ENCODE measurements at places on chromosomes 1 and 21.

- DNase-seq = no peak
Measured at GRCh38 chr1:17603091-17603841, 63.8 kb downstream of the ARHGEF10L start.

DNA sequence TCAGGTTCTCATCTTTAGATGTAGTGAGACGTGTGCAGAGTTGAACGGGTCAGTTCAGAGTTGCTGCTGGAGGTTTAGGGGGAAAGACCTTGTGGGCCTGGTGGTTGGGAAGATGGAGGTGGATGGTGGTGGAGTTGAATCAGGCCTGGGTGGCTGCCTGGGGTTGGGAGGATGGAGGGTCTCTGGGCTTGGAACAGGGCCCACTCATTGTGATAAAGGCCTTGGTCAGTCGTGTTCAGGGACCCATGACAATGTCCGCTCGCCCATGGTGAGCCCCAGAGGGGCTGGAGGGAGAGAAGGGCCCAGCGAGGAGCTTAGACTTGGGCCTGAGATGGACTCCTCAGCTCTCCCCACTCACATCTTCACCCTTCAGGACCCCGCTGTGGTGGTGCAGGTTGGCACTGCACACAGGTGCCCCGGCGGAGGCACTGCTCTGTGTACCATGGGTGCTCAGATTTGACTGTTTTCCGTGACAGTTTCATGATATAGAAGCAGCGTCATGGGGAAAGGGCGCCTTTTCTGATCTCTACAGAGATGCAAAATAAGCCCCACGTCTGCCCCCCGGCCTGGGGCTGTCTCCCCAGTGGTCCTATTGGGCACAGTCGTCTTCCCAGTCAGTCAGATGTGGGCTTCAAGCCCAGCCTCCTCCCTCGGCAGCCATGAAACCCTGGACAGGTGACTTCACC, 39.2 kb downstream of the DISP3 start:
- no peak for DNase-seq

DNA sequence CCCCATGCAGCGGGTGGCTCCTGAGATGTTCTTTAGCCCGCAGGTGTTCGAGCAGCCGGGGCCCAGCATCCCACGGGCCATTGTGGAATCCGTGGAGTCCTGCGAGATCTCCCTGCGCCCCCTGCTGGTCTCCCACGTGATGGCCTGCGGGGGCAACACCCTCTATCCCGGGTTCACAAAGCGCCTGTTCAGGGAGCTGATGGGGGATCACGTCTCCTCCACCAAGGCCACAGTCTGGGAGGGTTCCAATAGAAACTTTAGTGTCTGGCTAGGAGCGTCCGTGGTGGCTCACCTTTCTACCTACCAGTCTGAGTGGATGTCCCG, 71.0 kb downstream of the ACTL8 start:
- no peak for DNase-seq

GRCh38 chr1:22884806-22885530, 87.7 kb downstream of the LACTBL1 start:
- no peak for DNase-seq

DNA sequence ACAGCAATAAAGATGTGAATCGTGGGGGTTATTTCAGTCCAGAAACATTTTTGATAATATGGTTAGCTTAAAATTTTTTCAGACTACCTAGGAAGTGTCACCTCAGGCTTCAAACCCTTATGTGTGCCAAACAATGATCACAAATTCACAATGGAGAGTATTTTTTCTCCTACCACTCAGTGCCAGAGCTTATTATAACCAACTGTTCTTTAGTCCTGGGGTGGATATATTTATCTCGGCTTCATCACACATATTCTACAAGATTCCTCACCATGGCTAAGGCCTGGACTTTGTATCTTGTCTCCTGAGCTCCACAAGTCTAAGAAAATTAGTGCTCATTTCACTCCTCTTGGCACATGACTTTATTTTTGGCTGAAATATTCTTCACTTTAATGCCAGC, 629.1 kb downstream of the RWDD3 start:
- DNase-seq = no peak

- no peak for DNase-seq
Measured at GRCh38 chr1:173050865-173051264, at the start of gene TNFSF18. TNFSF18 (minus strand) TSS chr1:173050941; CDS start chr1:173050896, 45 bp downstream.

DNA sequence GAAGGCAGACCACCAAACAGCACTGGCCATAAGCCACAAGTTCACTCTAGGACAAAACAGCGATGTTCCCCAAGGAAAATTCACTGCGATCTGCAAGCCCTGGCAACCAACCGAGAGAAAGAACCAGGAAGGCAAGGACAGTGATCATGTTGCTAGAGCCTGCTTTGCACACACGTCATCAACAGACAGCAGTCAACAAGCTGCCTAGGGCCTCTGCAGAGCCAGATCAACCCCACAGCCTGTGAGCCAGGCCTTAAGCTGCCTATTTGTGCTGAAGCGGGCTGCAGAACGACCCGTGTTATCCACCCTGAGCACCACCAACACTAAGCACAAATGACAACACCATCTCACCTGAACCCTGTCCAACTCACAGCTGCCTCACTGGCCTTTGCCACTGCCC, 6.2 kb upstream of the YRDC start:
- DNase-seq = no peak

- no peak for DNase-seq
Measured at GRCh38 chr1:40872276-40872675, 10.1 kb upstream of the CITED4 start.

DNA sequence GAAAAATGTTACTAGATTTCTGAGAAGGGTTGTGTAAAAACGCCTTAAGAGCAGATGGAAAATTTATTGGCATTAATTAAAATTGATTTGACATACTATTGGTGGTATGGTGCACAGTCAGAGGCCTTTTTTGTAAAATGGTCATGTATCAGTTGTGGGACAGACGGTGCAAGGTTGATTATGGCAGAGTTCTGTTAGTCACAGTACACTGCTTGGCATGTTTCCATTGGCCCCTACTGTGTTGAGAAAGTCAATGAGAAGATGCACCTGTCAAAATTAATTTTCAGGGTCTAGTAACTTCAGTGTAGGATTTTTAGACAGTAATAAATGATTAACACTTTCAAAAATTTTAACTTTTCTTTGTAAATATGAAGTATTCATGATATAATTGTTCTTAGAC, 4.4 kb downstream of the B3GALT2 start:
- DNase-seq = no peak

DNA sequence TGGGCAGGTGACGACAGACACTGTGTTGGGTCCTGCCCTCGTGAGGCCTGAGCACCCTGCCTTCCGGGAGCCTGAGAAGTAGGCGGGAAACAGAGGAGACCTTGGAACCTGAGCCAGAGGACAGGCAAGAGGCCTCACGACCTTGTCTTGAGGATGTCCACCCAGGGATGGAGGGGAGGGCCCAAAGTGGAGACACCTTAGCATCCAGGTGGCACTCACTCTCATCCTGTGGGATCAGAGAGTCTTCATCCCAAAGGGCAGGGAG, 347.2 kb downstream of the NPHP4 start:
- no peak for DNase-seq

DNA sequence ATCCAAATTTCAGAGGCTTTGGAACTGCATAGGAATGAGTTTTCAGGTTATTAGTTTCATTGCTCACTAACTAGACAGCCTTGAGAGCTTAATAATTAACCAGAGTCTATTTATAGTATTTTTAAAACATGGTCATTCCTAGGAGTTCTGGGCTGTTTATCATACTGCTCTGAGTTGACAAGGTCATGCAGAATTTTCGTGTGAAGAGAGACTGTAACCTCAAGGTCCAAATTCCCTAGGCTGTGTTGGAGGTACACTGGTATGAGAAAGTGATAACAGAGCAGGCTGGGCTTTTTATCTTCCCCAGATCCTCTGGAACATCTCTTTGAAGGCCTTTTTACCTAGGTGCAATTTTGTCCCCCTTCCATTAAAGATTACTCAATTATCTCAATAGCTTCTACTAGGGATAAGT, 736.3 kb downstream of the LTN1 start:
- no peak for DNase-seq

- DNase-seq = no peak
Measured at GRCh38 chr1:219973213-219973612, 44.9 kb upstream of the SLC30A10 start.

DNA sequence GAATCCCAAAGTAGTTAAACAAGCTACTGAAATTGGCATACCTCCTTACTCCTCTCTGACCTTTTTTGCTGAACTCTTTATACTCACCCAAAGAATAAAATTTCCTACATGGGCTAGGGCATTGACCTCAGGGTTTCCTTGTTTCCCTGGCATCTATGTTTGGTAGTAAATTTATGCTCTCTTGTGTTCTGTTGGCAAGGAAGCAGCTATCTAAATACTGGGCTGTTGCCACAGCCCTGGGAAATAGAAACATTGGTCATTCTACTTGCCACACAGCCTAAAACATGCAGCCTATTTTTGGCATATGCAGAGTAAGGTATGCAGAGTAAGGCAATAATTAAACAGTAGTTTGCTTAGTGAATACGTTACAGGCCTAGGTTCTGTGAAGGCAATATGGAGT, 351.4 kb downstream of the HLX start:
- no peak for DNase-seq

DNA sequence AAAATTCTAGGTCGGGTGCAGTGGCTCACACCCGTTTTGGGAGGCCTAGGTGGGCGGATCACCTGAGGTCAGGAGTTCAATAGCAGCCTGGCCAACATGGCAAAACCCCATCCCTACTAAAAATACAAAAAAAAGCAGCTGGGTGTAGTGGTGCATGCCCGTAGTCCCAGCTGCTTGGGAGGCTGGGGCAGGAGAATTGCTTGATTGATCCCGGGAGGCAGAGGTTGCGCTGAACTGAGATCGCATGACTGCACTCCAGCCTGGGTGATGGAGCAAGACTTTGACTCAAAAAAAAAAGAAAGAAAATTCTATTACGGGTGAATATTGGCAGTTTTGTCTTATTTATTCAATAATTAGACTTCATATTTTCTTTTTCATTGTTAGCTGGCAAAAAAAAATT, 62.1 kb downstream of the SNX7 start:
- DNase-seq = no peak

DNA sequence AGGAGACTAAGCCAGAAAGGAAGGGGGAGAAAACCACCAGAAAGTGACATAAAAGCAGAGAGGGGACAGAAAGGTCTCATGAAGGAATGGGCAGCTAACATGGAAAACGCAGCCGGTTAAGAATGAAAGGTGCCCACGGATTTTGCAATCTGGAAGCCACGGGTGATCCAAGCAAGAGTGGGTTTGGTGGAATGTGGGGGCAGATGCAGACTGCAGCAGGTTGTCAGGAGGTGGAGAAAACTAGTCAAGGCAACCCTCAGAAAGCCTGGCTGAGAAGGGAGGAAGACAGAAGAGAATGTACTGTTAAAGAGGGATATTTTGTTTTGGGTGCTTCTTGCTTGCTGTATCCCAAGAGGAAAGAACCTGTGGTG, 12.6 kb upstream of the SMIM12 start:
- no peak for DNase-seq

GRCh38 chr1:51189421-51190073, 46.5 kb upstream of the RNF11 start:
- peak; percentile 6 for DNase-seq

DNA sequence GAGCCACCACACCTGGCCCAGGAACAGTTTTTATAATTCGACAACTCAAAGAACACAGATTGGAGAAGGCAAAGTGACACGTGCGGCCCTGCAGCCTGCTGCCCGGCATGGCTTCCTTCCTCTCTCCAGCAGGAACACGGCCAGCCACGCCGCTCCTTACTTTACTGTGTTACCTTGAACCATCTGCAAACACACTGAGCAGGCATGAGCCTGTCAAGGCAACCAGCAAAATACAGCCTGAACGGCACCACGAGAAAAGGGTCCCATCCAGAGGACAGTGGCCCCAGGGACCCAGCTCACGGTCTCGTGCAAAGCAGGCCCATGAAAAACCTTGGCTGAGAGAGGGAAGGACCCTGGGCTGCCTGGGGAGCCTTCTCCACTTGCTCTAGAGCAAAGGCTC, 38.8 kb downstream of the NPHP4 start:
- no peak for DNase-seq

- no peak for DNase-seq
Measured at GRCh38 chr1:158013840-158014730, 20.6 kb downstream of the KIRREL1 start.

- no peak for DNase-seq
Measured at GRCh38 chr1:20411196-20411980, 74.6 kb downstream of the CAMK2N1 start.

GRCh38 chr1:59738591-59739015, 76.1 kb upstream of the HOOK1 start:
- DNase-seq = no peak

GRCh38 chr1:10629816-10630571, 155.2 kb downstream of the PEX14 start:
- DNase-seq = no peak

- no peak for DNase-seq
Measured at GRCh38 chr1:29924017-29924431, 687.7 kb downstream of the PTPRU start.

DNA sequence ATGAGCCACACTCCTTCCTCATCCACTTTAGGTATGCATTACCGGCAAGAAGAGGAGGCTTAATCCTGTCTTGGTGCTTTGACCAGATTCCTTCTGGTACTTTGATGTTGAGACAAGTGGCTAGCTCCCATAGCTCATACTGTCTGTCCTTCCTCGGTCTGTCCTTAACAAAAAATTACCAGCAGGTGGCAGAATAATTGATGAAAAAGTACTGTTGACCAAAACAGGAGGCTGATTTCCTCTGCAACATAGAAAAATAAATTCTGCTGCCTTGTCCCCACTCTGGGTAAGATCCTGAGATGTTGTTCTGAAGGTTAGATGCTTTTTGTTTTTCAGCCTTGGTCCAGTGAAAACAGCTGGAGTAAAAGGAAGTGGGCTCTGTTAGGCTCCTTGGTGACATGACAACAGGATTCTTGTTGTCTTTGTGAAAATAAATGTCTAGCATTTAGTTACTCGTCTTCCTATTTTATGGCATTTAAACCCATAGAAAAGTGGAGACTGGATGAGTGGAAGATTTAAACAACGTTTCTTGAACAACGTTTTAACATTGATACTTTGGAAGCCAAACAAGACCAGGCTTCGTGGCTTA, 11.2 kb upstream of the HJV start:
- DNase-seq = no peak

DNA sequence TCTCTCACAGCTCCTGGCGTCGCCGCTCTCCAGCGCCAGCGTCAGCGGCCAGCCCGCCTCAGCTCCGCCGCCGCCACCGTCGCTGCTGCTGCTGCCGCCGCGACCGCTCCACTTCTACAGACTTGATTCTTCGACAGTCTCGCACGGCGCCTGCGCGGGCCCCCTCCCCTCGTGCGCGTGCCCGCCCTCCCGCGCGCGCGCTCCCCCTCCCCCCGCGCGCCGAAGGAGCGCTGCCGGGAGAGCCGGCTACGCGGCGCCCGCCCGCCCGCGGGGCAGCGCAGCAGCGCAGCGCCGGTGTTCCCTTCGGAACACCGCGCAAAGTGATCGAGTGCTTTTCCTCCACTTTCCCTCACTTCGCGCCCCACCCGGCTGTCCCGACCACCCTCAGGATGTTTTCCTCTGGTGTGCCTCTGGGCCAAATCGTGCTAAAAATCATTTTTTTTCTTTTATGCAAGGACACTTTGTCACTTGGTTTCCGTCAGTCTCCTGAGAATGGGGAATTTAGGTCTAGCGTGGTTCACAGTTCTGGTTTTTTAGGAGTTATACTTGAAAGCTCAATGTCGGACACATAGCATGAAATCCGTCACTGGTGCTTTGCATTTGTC, at the start of gene IRF2BP2:
Gene IRF2BP2 (minus strand): TSS at position 118 of the 605 bp plus-strand sequence. CDS start 684 bp downstream, outside the sequence.
- peak; percentile 53 for DNase-seq

Data from stimulated activated CD8-positive, alpha-beta memory T cell treated with anti-CD3 and anti-CD28 coated beads, Interleukin-15, amount 100 ng/mL, for 1 hour (primary cell).